Central memory CD8-positive, alpha-beta T cell (primary cell): ENCODE measurements at places on chromosomes 5 and 9.

DNA sequence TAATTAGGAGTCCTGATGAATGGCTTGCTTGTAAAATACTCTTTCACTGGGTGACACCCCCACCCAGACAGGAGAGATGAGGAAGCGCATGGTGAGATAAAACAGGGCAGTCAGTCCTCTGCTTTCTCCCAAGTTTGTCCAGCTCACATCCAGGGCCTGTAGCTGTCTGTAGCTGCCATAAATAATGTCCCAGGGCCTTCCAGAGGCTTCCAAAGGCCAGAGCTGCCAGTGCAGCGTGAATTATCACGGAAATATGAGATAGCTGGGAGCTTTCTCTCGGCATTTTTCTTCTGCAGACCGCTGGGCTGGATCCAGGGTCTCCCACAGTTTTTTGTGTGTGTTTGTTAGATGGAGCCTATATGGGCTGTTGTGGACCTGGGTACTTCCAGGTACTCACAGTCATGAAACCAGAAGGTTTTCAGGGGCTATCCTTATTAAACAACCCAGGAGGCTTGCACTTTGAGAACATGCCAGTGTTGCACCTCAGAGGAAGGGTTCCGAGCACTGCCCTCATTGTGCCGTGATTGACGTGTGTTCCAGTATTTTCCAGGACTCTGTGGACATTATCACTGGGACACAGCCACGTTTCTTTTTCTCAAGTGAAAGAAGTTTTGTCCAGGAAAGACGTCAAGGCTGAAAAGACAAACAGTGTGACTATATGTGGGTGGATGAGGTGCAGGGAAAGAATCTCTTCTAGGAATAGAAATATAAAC lies 117.5 kb downstream of the FGF1 start:
- DNase-seq, result no peak

DNA sequence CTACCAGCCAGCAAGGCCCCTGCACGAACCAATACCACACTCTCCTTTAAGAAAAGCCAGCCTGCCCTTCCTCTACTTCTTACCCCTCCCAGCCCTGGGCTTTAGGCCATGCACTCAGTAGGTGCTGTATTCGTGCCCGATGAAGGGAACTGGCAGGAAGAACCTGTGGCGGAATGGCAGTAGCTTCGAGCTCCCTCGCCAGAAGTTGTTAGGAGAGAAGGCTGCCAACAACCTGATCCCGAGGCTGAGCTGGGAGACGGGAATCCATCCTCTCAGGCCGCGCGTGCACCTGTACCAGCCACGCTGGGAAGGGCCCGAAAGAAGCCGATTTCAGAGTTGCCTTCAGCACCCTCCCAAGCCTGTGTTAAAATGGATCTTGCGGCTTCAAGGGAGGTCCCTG lies 45.3 kb upstream of the AKNA start:
- DNase-seq, result no peak

GRCh38 chr5:34657988-34658387 lies 1.9 kb downstream of the RAI14 start:
- no peak for DNase-seq

DNA sequence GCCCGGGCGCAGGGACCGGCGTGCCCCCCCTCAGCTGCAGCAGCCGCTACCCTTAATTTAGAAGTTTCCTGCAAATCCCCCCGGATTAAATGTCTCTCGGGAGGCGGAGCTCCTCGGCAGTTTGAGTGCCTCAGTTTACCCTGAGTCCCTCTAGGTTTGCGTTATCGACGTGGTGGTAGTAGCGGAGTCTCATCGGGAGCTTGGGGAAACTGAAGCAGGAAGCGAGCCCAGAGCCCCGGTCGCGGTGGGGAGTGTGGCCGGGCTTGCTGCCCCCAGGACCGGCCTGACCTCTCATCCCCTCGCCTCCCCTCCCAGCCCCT lies 529 bp upstream of the TPM2 start:
- DNase-seq, result no peak

GRCh38 chr9:116901260-116901659 lies 214.2 kb downstream of the TRIM32 start:
- no peak for DNase-seq

GRCh38 chr5:159094745-159095144 lies 5.0 kb downstream of the EBF1 start:
- DNase-seq, result no peak

- no peak for DNase-seq
These were observed 25.3 kb downstream of the OSMR start for GRCh38 chr5:38871058-38871605.

DNA sequence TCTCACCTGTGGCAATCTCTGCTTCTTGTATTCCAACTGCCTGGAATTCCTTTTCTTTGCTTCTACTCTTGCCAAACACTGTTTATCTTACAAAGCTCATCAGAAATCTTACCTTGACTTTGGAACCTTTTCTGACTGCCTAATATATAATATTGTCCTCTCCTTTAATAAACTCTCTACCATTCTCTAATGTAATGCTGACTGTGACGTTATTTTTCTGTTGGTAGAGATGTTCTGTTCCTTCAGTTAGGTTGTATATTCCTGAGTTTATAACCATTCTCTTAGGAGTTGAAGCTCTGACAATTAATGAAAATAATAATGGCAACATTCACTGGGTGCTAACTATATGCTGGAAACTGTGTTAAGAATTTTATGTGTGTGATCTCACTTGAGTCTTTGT lies 188.8 kb upstream of the ATP10B start:
- no peak for DNase-seq

DNA sequence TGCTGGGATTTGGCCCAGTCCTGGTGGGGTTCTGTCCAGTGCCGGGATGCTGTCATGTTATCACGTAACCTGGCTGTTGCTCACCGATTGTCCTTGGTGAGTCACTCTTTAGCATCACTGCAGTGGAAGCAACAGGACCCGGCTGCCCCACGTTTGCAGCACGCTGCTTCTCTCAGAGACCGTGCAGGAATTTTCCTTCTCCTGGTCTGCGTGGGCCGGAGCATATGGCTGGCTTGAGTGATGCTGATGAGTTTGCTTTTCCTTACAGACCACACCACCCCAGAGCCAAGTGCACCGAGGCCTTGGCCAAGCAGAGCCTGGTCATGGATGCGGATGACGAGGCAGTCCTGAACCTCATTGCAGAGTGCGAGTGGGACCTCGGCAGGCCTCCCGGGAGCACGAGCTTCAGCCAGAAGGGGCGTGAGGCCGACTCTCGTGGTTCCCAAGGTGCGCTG lies 21.4 kb downstream of the CEP72 start:
- no peak for DNase-seq

DNA sequence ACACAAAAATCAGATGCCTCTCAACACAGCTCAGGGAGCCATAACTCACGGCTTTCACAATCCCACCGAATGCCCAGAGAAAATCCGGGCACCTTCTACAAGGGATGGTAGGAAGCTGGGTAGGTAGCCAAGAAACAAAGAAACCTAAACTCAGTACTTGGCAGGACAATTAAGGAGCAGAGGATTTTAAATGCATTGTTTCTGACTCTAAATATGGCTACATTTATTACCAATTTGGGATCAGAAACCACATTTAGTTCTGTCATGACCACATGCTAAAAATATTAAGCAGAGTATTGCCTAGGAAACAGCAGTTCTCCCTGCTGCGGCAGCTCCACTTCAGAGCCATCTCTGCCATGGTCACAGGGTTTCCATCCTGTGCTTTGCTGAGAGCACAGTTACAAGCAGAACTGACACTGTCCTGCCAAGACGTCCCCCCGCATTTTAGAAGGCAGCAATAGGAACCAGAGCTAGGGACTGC lies 57.5 kb downstream of the SIL1 start:
- no peak for DNase-seq

GRCh38 chr5:17079562-17079961 lies 137.9 kb upstream of the BASP1 start:
- no peak for DNase-seq

DNA sequence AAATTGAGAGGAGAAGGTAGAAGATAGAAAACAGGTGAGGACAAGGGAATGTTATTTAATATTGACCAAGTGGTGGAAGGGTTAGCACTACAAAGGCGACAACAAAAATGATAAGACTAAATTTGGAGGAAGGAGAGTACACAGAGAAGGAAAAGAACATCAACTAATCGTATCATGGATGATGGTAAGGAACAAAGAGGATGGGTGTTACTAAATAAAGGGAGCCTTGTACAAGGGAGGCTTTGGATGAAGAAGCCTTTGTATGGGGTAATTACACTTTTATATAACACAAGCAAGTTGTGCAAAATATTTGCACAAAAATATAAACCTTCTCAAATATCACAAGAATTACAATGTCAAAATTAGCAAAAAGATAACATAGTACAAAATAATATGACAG lies 125.7 kb downstream of the ZNF608 start:
- DNase-seq, result no peak

GRCh38 chr5:140142856-140143255 lies 17.1 kb downstream of the IGIP start:
- DNase-seq, result no peak

DNA sequence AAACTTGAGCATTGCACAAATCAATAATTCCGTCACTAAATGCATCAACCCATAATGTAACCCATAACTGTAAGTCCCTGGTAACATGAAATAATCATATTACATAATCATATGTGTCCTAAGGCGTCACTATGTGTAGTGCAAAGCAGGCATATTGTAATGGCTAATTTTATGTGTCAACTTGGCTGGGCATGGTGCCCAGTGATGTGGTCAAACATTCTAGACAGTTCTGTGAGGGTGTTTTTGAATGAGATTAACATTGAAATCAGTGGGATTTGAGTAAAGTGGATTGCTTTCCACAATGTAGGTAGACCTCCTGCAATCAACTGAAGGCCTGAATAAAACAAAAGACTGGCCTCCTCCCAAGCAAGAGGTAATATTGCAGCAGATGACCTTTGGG lies 794.4 kb upstream of the ACO1 start:
- DNase-seq, result no peak

DNA sequence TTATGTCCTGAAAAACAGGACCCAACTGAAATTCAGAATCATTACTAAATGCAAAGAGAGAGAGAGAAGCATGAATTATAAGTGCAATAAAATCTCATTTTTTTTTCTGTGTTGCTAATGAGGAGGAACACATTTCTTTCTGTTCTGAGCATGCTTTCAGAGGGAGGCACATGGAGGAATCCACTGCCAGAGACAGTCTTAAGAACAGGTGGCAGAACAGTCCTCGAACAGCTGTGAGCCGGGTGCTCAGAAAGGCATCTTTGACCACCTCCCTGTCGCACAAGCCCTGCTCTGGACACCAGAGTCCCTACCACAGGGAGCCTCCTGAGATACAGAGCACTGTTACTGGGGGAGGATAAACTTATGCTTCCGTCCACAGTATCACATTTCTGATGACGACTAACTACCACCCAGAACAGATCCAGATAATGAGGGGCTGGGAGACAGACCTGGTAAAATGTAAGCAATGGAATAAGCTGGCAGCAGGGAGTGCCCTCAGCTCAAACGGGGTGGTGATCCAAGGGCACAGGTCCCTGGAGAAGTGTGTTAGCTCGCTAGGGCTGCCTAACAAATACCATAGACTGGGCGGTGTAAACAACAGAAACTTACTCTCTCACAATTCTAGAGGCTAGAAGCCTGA lies 134.0 kb downstream of the SLC1A3 start:
- DNase-seq, result no peak

- no peak for DNase-seq
These were observed 50.2 kb downstream of the C9orf50 start for GRCh38 chr9:129570450-129571297.

GRCh38 chr5:169280286-169280685 lies 20.7 kb downstream of the SLIT3 start:
- DNase-seq, result no peak

- no peak for DNase-seq
These were observed 94.6 kb upstream of the TXNDC8 start for GRCh38 chr9:110432253-110432652.

DNA sequence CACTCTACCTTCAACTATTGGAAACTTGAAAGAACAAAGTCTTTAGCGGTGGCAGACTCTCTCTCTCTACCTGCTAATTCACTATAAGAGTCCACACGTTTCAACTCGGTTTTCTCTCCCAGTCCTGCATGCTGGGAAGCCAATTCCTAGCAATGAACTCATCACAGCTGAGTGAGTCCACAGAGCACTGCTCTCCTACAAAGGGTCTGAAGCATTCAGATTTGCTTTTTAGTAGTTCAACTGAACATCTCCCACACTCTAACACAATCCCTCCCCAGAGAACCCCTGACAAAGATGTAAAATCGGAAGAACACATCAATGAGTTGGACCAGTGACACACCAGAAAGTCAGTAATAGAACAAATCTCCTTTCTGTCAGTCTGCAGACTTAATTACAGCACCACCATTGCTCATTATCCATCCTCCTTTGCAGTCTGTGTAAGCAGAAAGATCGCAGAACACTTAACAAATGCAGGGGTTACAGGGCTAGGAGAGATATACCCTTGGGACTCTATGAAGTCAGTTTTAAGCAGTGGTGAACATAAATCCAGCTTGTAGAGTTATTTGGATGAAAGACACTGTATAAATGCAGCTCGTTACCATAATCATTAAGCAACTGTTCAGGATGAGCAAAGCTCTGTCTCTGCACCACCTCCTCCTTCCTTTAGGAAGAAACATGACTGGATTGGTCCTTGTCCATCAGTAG lies 353.4 kb upstream of the GRIA1 start:
- no peak for DNase-seq

- no peak for DNase-seq
These were observed 1.1 kb downstream of the GCNT4 start for GRCh38 chr5:75051217-75051751.

DNA sequence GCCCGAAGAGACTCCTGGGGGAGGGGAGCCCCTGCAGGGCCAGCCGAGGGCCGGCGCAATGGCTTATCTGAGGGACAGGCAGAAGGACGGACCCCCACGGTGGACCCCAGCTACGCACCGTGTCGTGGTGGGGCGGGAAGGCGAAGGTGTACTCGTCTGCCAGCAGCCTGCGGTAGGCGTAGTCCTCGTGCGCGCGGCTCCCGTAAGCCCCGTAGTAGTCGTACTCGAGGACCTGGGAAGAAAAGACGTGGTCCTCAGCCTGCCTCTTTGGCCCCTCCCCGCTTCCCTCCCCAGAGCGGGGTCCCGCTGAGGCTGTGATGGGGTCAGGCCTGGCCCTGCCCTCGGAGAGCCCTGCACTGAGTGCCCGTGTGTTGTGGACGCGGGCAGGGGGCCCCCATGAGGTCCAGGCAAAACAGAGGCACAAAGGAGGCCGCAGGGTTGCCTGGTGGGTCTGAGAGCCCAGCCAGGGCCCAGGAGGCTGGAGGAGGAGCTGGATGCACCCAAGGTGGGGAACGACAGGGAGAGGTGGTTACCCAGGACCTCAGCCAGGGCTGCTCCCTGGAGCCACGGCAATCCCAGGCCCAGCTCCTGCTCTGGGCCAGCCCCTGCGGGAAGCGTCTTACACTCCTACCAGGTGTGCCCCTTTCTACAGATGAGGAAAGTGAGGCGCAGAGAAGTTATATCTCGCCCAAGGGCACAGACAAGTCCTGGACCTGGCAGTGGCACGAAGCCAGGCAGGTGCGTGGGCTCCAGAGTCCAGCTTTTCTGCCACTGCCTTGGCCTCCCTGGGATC lies 35.2 kb downstream of the SARDH start:
- no peak for DNase-seq

GRCh38 chr5:142549834-142550233 lies 136.1 kb downstream of the FGF1 start:
- no peak for DNase-seq

GRCh38 chr9:118670011-118670953 lies 699.0 kb downstream of the BRINP1 start:
- DNase-seq, result no peak
